Brain (organoid and tissue), 16 donors: ENCODE measurements at places on chromosomes 6 and 20. TPM values are rescaled to one million over a fixed set of nuclear protein-coding genes. Genes with fewer than 3 reads are reported as not detected.

GRCh38 chr6:168605964-168606363 lies 165.0 kb downstream of the SMOC2 start:
- DNase-seq = no peak

DNA sequence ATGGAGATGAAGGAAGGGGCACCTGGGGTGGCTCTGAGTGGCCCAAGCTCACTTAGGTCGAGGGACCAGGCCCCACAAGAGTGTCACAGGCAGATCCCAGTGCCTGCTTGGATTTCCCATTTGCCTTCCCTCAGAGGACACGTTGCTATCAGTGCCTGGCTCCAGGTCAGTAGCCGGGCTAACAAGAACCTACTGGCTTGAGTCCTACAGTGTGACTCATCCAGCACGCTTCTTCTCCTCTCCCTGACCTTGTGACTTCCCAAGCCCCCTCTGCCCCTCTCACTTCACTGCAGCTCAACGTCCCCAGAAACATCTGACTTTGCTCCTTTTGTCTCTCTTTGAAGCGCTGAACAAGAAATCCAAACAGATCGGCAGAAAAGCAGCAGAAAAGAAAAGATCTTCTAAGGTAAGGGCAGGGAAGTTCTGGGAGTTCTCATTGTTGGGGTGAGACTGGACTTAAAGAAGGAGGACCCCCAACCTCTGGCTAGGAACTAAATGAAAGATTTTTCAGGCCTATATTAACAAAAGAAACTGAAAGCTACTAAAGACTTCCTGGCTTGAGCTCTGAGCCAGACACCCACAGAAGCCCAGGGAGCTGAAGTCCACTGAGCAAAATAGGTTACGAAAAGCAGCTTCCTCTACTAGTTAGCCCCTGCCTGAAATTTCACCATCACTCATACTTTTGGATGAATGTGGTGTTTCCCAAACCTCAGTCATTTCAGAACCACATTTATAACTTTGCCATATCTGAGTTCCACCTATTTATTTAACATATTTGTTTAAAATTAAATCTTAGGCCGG lies 21.5 kb downstream of the ASIP start:
- no peak for DNase-seq

DNA sequence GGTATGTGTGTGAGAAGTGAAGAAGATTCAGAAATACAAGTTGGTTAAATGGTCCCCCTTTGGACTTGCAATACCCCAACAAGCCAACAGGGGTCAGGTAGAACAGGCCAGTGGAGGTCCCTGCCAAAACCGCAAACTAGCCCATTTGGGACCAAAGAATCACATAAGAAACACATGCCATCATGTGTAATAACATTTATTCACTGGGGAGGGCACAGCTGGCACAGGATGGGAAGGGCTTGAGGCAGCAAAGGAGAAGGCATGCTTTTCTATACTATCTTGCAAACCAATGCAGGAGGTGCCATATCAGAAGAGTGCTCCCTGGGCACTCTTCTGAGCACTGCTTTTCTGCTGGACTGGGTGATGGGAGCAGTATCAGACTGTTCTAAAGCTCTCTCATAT lies 116.1 kb upstream of the TRAF3IP2 start:
- DNase-seq = no peak

- no peak for DNase-seq
These were observed 22.2 kb downstream of the PSMG4 start for GRCh38 chr6:3280866-3281465.

DNA sequence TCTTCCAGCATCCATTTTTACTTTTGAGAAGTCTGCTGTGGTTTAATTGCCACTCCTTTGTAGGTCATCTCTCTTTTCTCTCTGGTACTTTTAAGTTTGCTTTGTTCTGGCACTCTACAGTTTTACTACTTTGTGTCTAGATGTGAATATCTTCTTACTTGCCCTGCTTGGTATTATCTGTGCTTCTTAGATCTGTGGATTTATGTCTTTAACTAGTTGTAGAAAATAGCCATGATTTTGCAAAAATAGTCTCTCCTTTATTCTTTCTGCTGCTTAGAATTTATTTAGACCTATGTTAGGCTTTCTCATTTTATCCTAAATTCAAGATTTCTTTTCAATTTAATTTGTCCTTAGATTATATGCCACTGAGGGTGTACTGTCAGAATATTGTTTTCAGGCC lies 5.2 kb upstream of the MAK start:
- no peak for DNase-seq

GRCh38 chr6:35810971-35811698 lies 6.0 kb downstream of the LHFPL5 start:
- DNase-seq = no peak

Gene WFDC2
- 137 TPM for polyA plus RNA-seq

- no peak for DNase-seq
These were observed 1.6 kb downstream of the HSPA1L start for GRCh38 chr6:31813465-31813849.

Gene ADGRF4
- not detected for polyA plus RNA-seq

GRCh38 chr20:44650771-44651433 lies 597 bp downstream of the ADA start:
- DNase-seq = no peak

- DNase-seq = no peak
These were observed 39.7 kb upstream of the LRFN2 start for GRCh38 chr6:40626886-40627285.

Gene SYTL3
- polyA plus RNA-seq = 8.0 TPM

- no peak for DNase-seq
These were observed 118.0 kb downstream of the ARMC2 start for GRCh38 chr6:108966251-108966650.

DNA sequence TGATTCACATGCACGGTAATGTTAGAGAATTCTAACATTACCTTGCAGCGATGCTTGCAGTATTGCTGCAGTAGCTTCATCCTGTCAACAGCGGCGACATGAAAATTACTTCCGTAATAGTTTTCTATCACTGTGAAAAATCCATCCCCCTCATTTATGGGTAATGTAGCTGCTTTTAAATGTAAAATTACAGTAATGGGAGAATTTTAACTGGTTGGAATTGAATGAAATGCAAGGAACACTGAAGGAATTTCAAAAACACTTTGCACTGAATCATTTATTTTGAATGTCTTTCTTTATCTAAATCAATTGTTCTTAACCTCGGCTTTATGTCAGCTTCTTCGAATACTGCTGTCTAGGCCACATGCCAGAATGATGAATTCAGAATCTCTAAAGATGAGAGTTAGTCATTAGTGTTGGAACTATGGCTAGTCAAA lies 102.4 kb upstream of the HIVEP1 start:
- DNase-seq = no peak

- no peak for DNase-seq
These were observed 156.6 kb downstream of the OPN5 start for GRCh38 chr6:47938405-47938804.
